Cortex of kidney (tissue), 1 donor: ENCODE measurements at places on chromosomes 16 and 17.

GRCh38 chr17:82839617-82840292, at the start of gene ZNF750:
ZNF750 (minus strand) TSS chr17:82840022; CDS start chr17:82832454, 7,568 bp downstream.
- DNase-seq = no peak

DNA sequence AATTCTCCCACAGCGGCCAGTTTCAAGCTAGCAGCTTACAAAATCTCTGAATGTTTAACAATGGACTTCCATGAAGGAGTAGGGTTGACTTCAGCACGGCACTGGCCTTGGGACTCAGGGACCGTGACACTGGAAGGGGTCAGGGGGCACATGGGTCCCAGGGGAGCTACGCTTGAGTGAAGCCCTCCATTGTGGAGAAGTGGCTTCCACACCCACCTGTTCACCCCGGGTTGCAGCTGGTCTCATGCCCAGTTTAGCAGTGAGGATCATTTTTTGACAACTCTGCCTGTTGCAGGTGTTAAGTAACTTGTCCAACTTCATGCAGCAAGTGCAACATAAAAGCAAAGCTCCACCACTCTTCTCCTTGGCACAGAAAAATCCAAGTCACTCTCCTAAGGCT, 510.2 kb downstream of the CDH13 start:
- DNase-seq = no peak

DNA sequence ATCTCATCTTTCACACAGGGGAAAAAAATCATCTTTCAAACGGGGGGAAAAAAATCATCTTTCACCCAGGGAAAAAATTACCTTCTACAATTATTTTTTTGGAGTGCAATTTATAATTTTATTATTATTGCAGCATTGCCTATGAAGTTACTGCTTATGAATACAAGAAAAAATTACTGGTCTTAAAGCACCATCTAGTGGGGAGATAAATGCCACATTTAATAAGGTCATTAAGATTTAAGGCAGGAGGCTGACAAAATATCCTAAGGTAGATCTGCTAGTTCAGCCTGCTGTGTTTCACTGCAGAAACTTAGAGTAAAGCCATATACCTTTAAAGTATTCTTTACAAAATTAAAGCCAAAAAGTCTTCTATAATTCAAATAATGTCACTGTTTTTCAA, 13.7 kb downstream of the SHCBP1 start:
- no peak for DNase-seq

GRCh38 chr17:68190495-68190894, 57.3 kb upstream of the AMZ2 start:
- DNase-seq = no peak

DNA sequence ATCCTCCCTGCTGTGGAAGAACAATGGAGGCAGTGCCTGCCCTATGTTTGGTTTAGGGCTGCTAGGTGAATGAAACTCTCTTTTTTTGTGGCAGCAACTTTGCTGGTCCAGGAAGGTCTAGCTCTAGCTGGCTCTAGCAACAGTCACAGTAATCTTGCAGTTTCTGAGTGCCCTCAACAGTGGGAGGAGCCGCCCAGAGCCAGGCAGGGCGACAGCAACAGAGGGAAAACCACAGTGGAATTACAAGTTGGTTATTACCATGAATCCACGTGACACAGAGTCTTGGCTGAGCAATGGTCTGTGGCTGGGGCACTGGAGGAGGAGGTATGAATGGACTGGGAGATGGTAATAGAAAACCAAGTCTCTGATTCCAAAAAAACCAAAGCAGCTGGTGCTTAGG, 10.3 kb downstream of the HSPB9 start:
- DNase-seq = no peak

- no peak for DNase-seq
Observed at GRCh38 chr17:17400070-17400469, 76.7 kb upstream of the MED9 start.

- no peak for DNase-seq
Observed at GRCh38 chr17:82780195-82780594, 28.3 kb downstream of the TBCD start.

- DNase-seq = no peak
Observed at GRCh38 chr17:43024407-43025289, at the start of gene RND2. RND2 (plus strand) TSS chr17:43025231; CDS start chr17:43025348, 117 bp downstream.

- DNase-seq = no peak
Observed at GRCh38 chr17:64741038-64741641, 79.0 kb upstream of the SMURF2 start.

DNA sequence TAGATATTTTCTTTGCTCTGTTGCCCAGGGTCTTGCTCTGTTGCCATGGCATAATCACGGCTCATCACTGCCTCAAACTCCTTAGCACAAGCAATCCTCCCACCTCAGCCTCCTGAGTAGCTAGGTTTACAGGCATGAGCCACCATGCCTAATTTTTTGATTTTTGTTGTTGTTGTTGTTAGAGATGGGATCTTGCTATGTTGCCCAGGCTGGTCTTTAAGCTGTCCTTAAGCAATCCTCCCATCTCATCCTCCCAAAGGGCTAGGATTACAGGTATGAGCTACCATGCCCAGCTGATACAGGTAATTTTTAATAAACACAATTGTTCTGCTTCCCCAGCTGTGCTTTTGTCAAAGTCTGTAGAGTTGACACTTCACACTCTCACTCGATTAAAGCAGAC, 159.3 kb downstream of the PARN start:
- no peak for DNase-seq

DNA sequence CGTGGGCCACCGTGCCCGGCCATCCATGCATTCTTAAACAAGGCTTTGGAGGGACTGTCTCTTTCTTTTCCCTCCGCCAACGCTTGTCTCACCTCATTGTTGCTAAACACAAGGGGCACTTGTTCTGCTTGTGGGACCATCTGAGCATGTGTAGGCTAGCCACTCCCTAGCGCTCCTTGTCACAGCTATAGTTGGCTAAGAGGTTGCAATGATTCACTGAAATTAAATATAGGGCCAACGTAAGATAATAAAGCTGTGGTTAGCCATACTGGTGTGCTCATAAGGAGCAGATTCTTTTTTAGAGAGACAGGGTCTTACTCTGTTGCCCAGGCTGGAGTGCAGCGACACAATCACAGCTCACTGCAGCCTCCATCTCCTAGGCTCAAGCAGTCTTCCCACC, 41.2 kb downstream of the KIAA0513 start:
- DNase-seq = no peak
